ENCODE measurements at places on chromosomes 7 and 10. TPM values are rescaled to one million over a fixed set of nuclear protein-coding genes. Genes with fewer than 3 reads are reported as not detected.

Gene NDUFB2
- 38.4 TPM for total RNA-seq

Gene RPEL1
- not detected for total RNA-seq

Gene CYP2C8
- total RNA-seq: 0.74 TPM

Gene C7orf33
- total RNA-seq: not detected

Gene EPHB6
- total RNA-seq: 48.7 TPM

Gene SAMD9L
- 3.0 TPM for total RNA-seq

Gene ANLN
- 12.8 TPM for total RNA-seq

Gene CYP3A5
- under 0.01 TPM for total RNA-seq

Gene SPRN
- 10.6 TPM for total RNA-seq

Gene NPY4R
- under 0.01 TPM for total RNA-seq

Gene PIK3CG
- 0.98 TPM for total RNA-seq

All from temporal lobe (tissue), 4 donors.